Body of pancreas (tissue), 4 donors: ENCODE measurements at places on chromosomes 7 and 10.

GRCh38 chr10:63409465-63410027 is 56.2 kb downstream of the JMJD1C start:
- no peaks in the 10 kb centered on the region for H3K27me3 ChIP-seq
- no peak overlapping the region for H3K27ac ChIP-seq
- no peak overlapping the region for H3K4me3 ChIP-seq

DNA sequence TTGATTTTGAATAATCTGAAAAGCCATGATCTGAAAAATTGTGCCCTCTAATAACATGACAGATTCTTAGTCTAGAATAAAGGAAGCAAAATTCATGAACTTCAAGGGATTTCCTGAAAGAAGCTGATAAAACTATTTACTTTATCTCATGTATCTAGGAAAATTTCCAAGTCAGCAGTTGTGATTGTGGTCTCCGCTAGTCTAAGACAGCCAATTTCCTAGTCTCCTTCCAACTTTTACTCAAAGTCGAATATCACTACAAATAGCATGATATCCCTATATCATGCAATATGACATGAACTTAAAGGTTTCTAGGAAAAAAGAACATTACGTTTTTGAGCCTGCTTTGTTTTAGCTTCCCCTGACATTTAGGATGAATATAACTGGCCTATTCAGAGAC is 202.1 kb upstream of the GHITM start:
- no peaks in the 10 kb centered on the region for H3K4me1 ChIP-seq
- no peak overlapping the region for H3K4me3 ChIP-seq
- H3K27me3 ChIP-seq = no peaks in the 10 kb centered on the region
- no peak overlapping the region for H3K27ac ChIP-seq
- no peaks in the 10 kb centered on the region for H3K36me3 ChIP-seq

GRCh38 chr7:22665923-22666322 is 61.1 kb upstream of the IL6 start:
- no peak overlapping the region for H3K4me3 ChIP-seq
- H3K27me3 ChIP-seq = no peaks in the 10 kb centered on the region
- H3K27ac ChIP-seq = no peak overlapping the region
- no peaks in the 10 kb centered on the region for H3K4me1 ChIP-seq

- H3K4me3 ChIP-seq = no peak overlapping the region
- no peak for DNase-seq
- no peaks in the 10 kb centered on the region for H3K36me3 ChIP-seq
- no peaks in the 10 kb centered on the region for H3K4me1 ChIP-seq
These were observed 16.5 kb upstream of the KNDC1 start for GRCh38 chr10:133143546-133143945.

- no peak overlapping the region for H3K27ac ChIP-seq
- no peak overlapping the region for H3K4me3 ChIP-seq
- DNase-seq = no peak
- H3K36me3 ChIP-seq = no peaks in the 10 kb centered on the region
- no peaks in the 10 kb centered on the region for H3K27me3 ChIP-seq
- H3K4me1 ChIP-seq = no peaks in the 10 kb centered on the region
These were observed 69.4 kb upstream of the HECTD2 start for GRCh38 chr10:91340613-91341362.

- H3K36me3 ChIP-seq = no peaks in the 10 kb centered on the region
- H3K27me3 ChIP-seq = no peaks in the 10 kb centered on the region
- H3K27ac ChIP-seq = peak overlapping the region; percentile 15
These were observed 8.2 kb downstream of the NT5C3A start for GRCh38 chr7:33054261-33054964.

DNA sequence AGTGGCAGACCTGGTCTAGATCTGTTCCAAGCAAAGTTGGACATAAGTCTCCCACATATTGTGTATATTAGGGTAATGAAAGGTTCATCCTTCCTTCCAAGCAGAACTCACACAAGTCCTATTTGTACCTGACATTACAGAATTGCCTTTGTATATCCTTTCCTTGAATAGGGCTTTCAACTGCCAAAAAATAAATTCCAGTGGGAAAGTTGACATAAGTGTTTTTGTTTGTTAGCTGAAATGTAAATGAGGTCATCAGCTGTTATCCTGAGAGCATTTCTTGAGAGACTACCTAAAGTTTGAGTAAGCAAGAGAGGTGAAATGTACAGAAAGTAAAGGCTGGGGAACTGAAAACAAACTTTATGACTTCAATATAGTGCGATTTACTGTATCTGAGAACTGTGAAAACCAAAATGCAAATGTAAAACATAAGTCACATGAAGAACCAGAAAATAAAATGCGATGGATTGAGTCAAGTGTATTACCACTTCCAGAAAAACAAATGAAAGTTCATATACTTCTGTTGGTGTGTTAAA is 527.3 kb upstream of the SEMA3D start:
- DNase-seq = no peak
- no peak overlapping the region for H3K27ac ChIP-seq
- no peaks in the 10 kb centered on the region for H3K36me3 ChIP-seq
- no peaks in the 10 kb centered on the region for H3K27me3 ChIP-seq
- H3K4me1 ChIP-seq = no peaks in the 10 kb centered on the region

- peaks cover 71% of the 10 kb centered on the region for H3K4me1 ChIP-seq
- no peak overlapping the region for H3K4me3 ChIP-seq
- H3K27ac ChIP-seq = no peak overlapping the region
- H3K27me3 ChIP-seq = peaks cover 20% of the 10 kb centered on the region
- DNase-seq = no peak
These were observed 1.7 kb downstream of the LBX1 start for GRCh38 chr10:101227429-101228152.

DNA sequence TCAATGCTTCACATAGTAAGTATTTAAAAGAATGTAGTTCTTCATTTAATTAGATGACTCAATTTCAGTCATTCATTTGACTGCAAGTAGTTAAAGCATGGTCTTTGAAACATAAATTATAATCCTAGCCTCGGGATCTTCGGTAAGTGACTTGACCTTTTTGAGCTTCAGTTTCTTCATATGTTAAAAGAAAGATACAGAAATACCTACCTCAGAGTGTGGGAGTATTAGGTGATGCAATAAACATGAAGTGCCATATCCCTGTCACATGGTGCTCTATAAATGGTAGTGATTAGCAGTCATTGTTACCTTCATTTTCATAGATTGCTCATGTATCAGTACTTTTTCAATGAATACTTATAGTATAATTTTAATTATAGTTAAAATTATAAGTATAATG is 31.2 kb upstream of the UMAD1 start:
- no peak overlapping the region for H3K4me3 ChIP-seq
- DNase-seq = no peak
- no peaks in the 10 kb centered on the region for H3K4me1 ChIP-seq
- H3K36me3 ChIP-seq = peaks cover 12% of the 10 kb centered on the region
- no peaks in the 10 kb centered on the region for H3K27me3 ChIP-seq

DNA sequence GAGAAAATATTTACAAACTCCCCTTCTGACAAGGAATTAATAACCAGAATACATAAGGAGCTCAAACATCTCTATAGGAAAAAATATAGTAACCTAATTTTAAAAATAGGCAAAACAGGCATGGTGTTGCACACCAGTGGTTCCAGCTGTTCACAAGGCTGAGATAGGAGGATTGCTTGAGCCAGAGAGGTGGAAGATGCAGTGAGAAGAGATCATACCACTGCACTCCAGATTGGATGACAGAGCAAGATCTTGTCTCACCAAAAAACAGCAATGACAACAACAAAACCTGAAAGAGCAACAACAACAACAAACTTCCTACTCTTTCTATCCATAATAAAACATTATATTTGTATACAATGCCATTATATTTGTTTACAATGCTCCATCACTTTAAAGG is 304.4 kb upstream of the CNTNAP2 start:
- H3K27me3 ChIP-seq = no peaks in the 10 kb centered on the region
- H3K4me1 ChIP-seq = no peaks in the 10 kb centered on the region
- no peaks in the 10 kb centered on the region for H3K36me3 ChIP-seq
- no peak for DNase-seq
- no peak overlapping the region for H3K27ac ChIP-seq
